ENCODE measurements at places on chromosomes 4 and X.

DNA sequence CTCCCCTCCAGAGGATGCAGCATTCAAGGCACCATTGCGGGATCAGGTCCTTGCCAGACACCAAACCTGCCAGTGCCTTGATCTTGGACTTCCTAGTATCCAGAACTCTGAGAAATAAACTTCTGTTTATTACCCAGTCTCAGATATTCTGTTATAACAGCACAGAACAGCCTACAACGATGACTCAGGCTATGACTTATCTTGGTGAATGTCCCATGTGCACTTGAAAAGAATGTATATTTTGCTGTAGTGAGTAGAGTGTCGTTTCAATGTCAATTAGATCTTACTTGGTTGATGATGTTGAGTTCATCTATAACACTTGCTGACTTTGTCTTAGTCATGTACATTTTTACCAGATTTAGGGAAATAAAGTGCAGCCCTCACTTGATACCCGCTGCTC lies 34.5 kb upstream of the PGRMC1 start:
- no peak for DNase-seq

GRCh38 chr4:9762823-9763475 lies 18.5 kb upstream of the DRD5 start:
- no peak for DNase-seq

GRCh38 chr4:99414401-99414800 lies 20.7 kb downstream of the ADH7 start:
- DNase-seq = no peak

GRCh38 chr4:87579478-87579877 lies 28.9 kb upstream of the DSPP start:
- DNase-seq = no peak

- DNase-seq = no peak
Measured at GRCh38 chr4:140955641-140956040, 177.6 kb downstream of the RNF150 start.

GRCh38 chr4:41432881-41433280 lies 105.1 kb upstream of the LIMCH1 start:
- DNase-seq = no peak

GRCh38 chr4:64747919-64748715 lies 338.9 kb upstream of the TECRL start:
- no peak for DNase-seq

DNA sequence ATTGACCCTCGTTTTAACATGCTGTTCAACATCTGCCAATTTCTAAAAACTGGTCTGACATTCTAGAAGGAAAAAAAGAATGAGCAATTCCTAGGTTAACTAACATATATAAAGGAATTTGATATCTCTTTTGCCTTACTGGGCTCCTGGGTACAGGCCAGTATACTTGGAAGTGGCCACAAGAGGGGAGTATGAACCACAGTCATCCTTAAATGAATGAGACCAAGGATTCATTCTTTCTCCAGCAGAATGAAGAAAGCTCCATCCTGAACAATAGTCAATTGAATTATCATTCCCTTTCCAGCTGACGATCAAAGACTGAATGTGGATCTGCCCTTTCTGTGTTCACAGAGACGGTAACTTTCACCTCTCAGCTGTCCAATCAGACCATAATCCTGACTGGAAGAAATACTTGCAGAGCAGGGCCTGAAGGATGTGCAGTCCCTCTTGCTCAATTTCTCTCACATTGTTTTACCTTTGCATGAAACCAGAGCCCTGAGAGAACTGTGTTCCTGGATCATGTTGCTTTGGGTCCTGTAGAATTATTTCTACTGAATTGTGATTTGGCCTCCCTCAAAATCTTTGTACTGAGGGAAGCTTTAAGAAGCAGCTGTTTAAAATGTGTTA lies 14.8 kb upstream of the SPARCL1 start:
- DNase-seq = no peak

- no peak for DNase-seq
Measured at GRCh38 chr4:87018753-87019152, 83.9 kb downstream of the AFF1 start.

GRCh38 chr4:7620814-7621176 lies 186.1 kb upstream of the PSAPL1 start:
- DNase-seq = no peak

- DNase-seq = no peak
Measured at GRCh38 chr4:106355193-106355592, 13.4 kb downstream of the GIMD1 start.

- DNase-seq = no peak
Measured at GRCh38 chrX:154785716-154786115, 19.6 kb downstream of the MPP1 start.

- no peak for DNase-seq
Measured at GRCh38 chr4:142645475-142646108, 200.5 kb downstream of the INPP4B start.

DNA sequence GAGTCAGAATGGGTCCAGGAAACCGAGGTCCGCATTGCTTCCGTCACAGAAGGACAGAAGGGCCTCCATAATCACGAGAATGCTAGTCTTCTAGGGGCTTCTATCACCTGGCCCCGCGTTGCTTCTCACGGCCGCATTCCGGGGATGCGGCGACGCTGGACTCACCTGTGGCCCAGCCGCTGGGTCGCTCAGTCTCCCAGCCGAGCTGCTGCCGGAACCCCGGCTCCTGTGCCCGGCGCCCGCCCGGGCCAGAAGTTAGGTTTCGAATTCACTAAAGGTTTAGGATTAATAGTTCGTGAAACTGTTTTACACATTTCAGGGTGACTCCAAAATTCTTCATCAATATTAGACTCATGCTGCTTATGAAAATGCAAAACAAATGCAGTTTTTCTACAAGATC lies 31.7 kb upstream of the TMSB15A start:
- no peak for DNase-seq

DNA sequence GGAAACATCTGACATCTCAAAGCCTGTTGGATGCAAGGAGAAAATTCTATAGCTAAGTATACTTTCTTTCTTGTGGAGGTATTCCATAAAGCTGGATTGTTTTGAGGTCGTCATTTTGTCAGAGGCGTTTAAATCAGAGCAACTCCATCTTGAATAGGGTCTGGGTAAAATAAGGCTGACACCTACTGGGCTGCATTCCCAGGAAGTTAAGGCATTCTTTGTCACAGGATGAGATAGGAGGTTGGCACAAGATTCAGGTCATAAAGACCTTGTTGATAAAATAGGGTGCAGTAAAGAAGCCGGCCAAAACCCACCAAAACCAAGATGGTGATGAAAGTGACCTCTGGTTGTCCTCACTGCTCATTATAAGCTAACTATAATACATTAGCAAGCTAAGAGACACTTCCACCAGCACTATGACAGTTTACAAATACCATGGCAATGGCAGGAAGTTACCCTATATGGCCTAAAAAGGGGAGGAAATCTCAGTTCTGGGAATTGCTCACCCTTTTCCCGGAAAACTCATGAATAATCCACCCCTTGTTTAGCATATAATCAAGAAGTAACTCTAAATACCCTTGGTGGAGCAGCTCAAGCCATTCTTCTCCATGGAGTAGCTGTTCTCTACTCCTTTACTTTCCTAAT lies 11.9 kb downstream of the HSD17B13 start:
- DNase-seq = no peak

DNA sequence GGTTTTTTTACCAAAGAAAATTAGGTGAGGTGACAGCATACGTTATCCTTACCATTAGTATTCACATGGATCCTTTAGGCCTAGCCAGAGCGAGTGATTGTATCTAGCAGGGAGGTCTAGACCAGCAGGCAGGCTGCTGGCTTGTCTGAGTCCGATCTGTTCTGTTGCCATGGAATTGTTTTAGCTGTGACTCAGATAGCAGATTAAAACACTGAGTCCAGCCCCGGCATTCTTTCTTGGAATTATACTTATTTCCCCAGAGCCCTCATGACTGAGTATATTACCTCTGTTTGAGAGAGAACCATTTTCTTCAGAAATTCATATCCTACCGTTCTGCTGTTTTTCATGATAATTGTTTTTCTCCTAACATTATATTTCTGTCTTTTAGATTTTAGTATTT lies 37.4 kb downstream of the OCRL start:
- DNase-seq = no peak

DNA sequence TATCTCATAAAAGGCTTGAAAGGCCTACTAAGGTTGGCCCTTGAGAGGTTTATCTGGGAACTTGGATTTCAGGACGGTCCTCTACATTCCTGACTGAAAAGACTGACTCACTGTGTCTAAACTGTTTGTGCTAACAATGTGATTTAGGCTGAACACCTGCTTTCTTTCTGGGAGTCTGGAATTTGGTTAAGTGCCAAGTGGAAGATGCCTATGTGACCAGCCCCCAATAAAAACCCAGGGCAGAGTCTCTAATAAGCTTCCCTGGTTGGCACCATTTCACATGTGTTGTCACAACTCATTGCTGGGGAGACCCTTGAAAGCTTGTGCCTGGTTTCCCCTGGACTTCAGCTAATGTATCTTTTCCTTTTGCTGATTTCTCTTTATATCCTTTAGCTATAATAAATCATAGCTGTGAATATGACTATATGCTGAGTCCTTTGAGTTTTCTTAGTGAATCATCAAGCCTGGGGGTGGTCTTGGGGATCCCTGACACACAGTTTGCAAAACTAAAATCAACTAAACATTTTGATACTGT lies 55.1 kb downstream of the GPR82 start:
- no peak for DNase-seq

DNA sequence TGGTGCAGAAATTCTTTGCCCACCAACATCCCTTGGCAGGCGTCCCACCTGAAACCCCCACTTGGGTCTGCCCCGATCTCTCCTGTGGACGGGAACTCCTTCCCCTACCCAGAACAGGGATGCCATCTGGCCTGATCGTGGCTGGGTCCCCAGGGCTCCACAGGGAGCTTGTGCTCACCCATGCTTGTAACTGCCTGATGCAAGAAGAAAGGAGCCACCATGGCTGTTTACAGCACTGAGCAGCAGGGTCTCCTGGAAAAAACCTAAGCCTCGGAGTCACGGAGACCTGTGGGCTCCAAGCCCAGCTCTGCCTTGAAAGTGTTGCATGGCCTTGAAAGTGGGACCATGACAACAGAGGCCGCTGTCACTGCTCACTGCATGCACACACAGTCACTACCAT lies 101.5 kb upstream of the AFAP1 start:
- no peak for DNase-seq

DNA sequence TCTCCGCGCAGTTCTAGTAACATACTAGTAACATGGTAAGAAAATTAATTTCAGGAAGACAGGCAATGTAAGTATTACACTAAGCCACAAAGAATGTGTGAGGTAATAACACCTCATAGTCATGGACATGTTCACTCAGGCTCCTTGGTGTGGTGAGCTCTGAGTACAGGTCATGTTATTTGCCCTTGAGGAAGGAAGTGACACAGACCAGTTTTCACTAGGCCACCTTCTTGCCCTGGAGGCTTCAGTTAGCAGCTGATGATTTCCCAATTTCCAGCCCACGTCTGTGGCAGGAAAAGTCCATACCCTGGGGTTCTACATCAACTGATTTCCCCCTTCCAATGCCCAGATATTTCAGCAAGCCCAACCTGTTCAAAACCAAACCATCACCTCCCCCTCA lies 6.7 kb downstream of the APOO start:
- no peak for DNase-seq

GRCh38 chr4:129561886-129562671 lies 466.1 kb downstream of the C4orf33 start:
- no peak for DNase-seq

DNA sequence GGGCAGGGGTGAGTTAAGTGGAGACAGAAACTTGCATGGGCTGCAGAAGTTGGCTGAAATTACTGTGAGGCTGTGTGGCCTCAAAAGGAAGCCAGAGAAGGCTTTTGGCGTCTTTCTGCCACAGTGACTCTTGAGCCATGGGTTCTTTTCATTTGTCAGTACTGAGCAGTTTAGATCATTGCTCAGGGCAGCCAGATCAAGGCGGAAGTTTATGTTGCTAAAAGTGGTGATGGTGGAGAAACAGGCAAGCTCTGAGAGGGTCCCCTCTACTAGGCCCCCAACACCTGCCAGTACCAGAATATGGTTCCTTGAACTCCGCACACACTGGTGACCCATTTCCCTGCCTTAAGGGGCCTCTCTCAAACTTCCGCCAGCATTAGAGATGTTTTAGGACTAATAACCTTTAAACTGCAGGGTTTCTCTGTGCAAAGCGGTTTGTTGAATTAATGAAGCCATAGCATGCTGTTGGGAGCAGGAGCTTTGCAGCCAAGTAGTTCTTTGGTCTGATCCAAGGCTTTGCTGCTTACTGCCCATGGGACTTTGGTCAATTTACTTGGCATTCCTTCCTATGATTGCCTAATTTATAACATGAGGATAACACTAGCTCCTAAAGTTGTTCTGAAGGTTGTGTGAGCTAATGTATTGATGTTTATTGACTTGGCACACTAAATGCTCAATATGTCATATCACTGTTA lies 34.5 kb downstream of the RNF175 start:
- no peak for DNase-seq

DNA sequence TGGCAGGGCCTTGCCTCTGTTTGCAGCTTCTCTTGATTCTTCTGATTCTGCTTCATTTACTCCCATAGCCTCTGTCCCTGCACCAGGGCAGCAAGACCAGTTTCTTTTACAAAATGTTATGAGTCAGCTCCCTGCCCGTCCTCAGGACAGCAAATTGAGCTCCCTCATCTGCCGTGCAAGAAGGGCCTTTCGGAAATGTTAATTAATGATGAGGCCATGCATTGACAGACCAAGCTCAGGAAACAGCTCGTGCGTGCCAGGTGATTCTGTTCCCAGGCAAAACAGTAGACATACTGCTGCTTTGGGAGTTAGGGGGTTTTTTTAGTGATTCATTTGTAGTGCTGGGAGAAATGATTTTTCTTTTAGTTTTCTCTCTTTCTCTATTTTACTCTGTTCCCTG lies 231.7 kb downstream of the FBXW7 start:
- no peak for DNase-seq

DNA sequence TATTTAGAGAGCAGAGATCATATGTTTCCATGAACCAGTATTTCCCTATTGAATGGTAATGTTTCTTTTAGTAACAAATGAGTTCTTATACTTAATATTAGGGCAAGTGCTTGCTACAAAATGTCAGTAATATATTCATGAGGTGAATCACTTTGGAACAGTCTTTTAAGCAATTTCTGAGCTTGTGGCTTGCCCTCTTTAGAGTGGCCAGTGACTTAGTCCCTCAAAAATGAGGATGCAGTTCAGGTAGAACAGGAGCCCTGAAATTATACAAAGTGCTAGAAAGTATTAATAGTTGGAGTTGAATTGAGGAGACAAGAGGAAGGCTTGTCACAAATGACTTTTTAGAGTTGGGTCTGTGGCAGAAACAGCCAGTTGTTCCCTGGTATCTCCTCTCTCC lies 53.4 kb upstream of the PITX2 start:
- DNase-seq = no peak

DNA sequence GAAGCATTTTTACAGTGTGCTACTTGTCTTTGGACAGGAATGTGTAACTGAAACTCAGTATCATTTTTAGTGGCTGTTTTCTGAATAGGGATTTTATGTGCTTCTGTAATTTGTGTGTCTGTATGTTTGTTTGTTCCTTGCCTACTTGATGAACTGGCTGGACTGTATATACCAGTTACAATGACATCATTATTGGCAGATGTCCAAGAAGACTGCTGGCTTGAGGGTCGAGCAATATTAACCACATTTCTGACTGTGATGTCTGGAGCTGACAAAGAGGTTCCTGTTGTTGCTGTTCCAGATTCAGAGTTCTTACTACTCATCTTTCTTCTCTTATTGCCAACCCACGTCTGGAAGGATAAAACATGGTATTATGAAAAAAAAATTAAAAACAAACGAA lies 33.0 kb downstream of the HDX start:
- no peak for DNase-seq

Data from stimulated activated CD8-positive, alpha-beta memory T cell treated with anti-CD3 and anti-CD28 coated beads, Interleukin-12 subunit alpha, Interleukin-12 subunit beta, amount 100 ng/mL, for 1 hour (primary cell).